ENCODE measurements at places on chromosomes 2 and 18. TPM values are rescaled to one million over a fixed set of nuclear protein-coding genes. Genes with fewer than 3 reads are reported as not detected.

GRCh38 chr2:213205944-213206343, 54.5 kb upstream of the IKZF2 start:
- DNase-seq: no peak

DNA sequence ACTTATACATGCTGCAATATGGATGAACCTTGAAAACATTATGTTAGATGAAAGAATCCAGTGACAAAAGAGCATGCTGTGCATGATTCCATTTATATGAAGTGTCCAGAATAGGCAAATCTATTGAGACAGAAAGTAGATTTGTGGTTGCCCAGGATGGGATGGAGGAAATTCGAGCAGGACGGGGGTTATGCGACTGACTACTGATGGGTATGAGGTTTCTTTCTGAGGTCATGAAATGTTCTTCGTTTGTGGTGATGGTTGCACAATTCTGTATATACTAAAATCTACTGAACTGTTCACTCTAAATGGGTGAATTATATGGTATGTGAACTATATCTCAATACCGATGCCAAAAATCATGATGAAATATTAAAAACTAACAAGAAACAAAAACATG, 18.9 kb upstream of the MTERF4 start:
- no peak for DNase-seq

DNA sequence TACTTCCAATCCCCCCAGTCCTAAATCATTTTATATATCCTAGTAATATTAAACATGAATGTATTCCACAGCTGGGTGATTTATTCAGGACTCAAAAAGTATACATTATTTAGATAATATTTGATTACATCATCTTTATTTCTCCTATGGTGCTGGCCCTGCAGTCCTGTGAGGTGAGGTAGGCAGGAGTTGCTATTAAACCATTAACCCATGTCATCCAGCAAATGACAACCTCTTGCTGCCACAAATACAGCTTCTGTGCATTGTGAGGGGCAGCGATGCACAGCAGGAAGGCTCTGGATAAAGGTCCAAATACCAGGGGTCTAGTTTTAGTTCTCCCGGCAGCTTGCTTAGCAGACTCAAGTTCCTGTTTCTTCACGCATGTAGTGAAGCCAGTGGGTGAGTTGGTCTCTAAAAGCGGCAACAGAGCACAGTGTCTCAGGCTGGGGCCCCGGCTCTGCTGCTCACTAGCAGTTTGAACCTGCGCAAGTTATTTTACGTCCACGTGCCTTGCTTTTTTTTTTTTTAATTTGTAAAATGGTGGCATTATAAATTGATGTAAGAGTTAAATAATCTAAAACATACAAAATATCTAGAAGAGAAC, 36.1 kb downstream of the INSIG2 start:
- no peak for DNase-seq

The CRACDL gene
- not detected for polyA plus RNA-seq

The PLCL1 gene
- 5.1 TPM for polyA plus RNA-seq

The FHL2 gene
- 34.5 TPM for polyA plus RNA-seq
